ELR (cell line): ENCODE measurements at places on chromosomes 13 and 19.

GRCh38 chr19:30731591-30731990 lies 359.4 kb downstream of the ZNF536 start:
- no peak for DNase-seq

- DNase-seq = no peak
Measured at GRCh38 chr19:46191356-46191755, 38.2 kb upstream of the IGFL1 start.

DNA sequence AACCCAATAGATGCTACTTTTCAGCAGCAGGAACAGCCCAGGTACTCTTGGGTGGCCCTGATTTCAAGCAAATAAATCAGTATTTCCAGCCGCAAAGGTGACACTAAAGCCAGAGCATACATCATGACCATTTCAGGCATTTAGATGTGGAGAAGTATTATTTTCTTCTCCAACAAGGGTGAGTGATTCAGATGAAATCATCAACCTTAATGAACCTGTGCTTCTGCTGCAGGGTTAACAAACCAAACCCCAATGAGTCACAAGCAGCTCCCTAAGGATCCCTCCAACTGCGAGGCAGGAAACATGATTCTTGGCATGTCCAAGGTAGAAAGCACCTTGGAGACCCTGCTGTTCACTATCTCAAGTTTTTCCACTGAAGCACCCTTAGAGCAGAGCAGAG lies 32.7 kb downstream of the MBNL2 start:
- DNase-seq = peak; percentile 92

GRCh38 chr13:48403151-48403631 lies 9.7 kb downstream of the LPAR6 start:
- DNase-seq = no peak

- no peak for DNase-seq
Measured at GRCh38 chr19:50244695-50245094, 41.3 kb downstream of the MYH14 start.

GRCh38 chr13:112846411-112847115 lies 122.5 kb upstream of the MCF2L start:
- DNase-seq = no peak
